ENCODE measurements at places on chromosomes 5 and 9. TPM values are rescaled to one million over a fixed set of nuclear protein-coding genes. Genes with fewer than 3 reads are reported as not detected.

GRCh38 chr9:117734523-117735314 lies 30.5 kb downstream of the TLR4 start:
- H3K27ac ChIP-seq, result no peak overlapping the region
- no peak overlapping the region for H3K4me3 ChIP-seq
- H3K36me3 ChIP-seq, result no peaks in the 10 kb centered on the region
- DNase-seq, result no peak
- H3K4me1 ChIP-seq, result 0 out of 2 replicates have a peak, but pooled peaks cover 2% of the 10 kb centered on the region

- H3K4me3 ChIP-seq, result no peak overlapping the region
- H3K4me1 ChIP-seq, result no peaks in the 10 kb centered on the region
- no peak overlapping the region for H3K27ac ChIP-seq
Measured at GRCh38 chr5:54403885-54404416, 51.5 kb upstream of the HSPB3 start.

DNA sequence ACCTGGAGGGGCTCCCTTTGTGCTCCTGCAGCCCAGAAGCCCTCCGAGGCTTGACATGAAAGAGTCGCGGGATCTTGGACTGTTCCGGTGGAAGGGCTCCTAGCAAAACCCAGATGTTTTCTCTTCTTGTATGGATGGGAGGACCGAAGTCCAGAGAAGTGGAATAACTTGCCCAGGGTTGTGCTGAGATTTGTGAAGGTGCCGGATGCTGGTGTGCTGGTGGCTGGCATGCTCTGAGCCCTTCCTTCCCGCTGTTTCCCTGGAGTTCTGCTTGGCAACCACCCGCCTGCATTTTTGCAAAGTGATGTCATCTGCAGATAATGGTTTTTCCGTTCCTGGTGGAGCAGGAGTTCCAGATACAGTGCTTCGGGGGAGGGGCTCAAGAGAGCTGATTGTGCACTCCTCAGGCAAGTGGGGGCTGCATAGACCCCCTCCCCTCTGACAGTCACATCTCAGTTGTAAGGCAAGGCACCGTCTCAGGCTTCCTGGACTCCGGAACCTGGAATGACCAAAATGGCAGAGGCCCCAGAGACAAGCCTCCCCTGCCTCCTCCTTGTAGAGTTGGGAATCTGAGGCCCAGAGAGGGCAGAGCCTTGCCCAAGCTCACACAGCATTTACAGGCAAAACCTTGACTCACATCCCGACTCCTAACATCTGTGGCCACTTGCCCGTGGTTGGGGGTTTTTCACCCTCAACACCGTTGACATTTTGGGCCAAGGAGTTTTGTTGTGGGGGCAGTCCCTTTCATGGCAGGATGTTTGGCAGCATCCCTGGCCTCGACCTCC lies 157.0 kb downstream of the RGS3 start:
- H3K27me3 ChIP-seq, result no peaks in the 10 kb centered on the region
- no peaks in the 10 kb centered on the region for H3K36me3 ChIP-seq
- peak; percentile 81 for DNase-seq
- H3K27ac ChIP-seq, result no peak overlapping the region
- no peak overlapping the region for H3K4me3 ChIP-seq

DNA sequence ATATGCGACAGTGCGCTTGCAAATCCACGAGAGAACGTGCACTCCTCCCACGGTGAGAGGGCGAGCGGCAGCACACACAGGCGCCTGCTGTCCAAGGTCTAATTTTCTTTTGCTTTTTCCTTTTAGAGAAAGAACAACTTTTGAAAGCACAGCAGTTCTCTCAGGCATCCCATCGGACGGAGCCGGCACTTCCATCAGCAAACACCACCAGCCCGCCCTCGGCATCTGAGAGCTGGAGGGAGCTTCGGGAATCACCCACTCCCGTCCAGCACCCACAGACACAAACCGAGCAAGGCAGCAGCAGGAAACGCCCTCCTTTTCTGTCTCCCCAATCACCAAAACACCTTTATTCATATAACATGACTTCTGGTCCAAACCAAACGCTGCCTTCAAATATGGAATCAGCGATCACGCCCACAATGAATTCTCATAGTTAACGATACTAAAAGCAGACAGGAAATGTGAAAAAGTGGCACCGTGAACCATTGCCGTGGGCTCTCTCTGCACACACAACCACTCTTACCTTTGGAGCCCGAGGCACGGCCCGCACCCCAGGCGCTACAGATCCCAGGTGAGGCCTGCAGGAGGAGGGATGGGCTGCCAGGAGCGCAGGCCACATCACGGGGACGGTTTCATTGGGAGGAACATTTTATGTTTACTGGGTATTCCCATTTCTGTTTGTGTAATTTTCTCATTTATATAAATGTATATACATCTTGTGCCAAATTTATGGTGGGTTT lies 14.2 kb downstream of the LPCAT1 start:
- H3K4me1 ChIP-seq, result peaks cover 14% of the 10 kb centered on the region
- H3K4me3 ChIP-seq, result no peak overlapping the region
- peaks cover 32% of the 10 kb centered on the region for H3K36me3 ChIP-seq
- peak; percentile 20 for DNase-seq
- no peak overlapping the region for H3K27ac ChIP-seq

DNA sequence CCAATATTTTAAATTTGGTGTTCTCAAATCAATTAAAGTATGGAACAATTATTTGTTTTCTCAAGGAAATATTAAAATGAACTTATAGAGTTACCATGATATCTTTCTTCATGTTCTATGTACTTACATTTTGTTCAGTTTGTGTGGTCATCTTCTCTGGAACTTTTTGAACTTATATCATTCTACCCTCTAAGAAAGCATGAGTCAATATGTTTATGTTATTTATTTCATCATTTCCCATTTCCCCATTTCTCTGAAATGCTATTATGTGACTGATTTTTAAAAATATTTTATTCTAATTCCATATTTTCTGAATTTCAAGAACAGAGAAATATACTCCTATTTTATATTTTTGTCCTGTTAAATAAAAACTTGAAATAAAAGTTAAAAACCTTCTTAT lies 123.5 kb upstream of the ACOT12 start:
- H3K36me3 ChIP-seq, result no peaks in the 10 kb centered on the region
- H3K4me3 ChIP-seq, result no peak overlapping the region
- H3K4me1 ChIP-seq, result no peaks in the 10 kb centered on the region
- DNase-seq, result no peak
- no peak overlapping the region for H3K27ac ChIP-seq
- H3K27me3 ChIP-seq, result no peaks in the 10 kb centered on the region

- H3K27me3 ChIP-seq, result no peaks in the 10 kb centered on the region
- no peaks in the 10 kb centered on the region for H3K36me3 ChIP-seq
- H3K27ac ChIP-seq, result no peak overlapping the region
- DNase-seq, result no peak
- no peaks in the 10 kb centered on the region for H3K4me1 ChIP-seq
- peak overlapping the region; percentile 56 for H3K4me3 ChIP-seq
Measured at GRCh38 chr9:93059011-93059714, 662 bp downstream of the SUSD3 start.

GRCh38 chr9:88587885-88588649 lies 53.1 kb downstream of the NXNL2 start:
- H3K27ac ChIP-seq, result no peak overlapping the region
- no peaks in the 10 kb centered on the region for H3K4me1 ChIP-seq
- DNase-seq, result no peak
- H3K4me3 ChIP-seq, result no peak overlapping the region
- H3K27me3 ChIP-seq, result no peaks in the 10 kb centered on the region

DNA sequence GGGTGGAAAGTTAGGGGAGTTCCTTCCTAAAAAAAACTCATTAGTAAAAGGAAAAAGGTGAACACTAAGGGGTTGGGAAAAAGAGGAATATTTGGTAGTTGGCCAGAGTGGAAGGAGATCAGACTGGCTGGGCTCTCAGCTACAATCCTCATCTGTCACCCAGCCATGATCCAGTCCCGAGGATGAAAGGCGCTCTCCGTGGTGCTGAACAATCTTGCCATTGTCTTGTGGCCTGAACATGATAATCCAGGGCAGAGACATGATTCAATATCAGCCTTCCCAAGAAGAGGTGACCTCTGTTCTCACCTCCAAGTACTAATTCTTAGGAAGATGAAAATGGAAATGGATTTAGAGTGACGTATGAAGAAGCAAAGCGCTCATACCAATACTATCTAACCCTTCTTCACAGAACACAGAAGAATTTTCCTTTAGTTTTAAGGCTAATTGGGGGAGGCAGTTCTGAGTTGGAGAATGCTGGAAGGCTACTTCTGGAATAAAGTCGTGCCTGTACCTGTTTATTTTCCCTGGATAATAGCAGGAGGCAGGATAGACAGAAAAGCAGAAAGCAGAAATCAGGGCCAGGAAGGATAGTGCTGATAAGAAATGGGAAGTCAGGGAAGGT lies 36.6 kb upstream of the MYORG start:
- H3K27ac ChIP-seq, result no peak overlapping the region
- no peaks in the 10 kb centered on the region for H3K27me3 ChIP-seq
- no peak overlapping the region for H3K4me3 ChIP-seq
- DNase-seq, result peak; percentile 58
- H3K36me3 ChIP-seq, result no peaks in the 10 kb centered on the region

DNA sequence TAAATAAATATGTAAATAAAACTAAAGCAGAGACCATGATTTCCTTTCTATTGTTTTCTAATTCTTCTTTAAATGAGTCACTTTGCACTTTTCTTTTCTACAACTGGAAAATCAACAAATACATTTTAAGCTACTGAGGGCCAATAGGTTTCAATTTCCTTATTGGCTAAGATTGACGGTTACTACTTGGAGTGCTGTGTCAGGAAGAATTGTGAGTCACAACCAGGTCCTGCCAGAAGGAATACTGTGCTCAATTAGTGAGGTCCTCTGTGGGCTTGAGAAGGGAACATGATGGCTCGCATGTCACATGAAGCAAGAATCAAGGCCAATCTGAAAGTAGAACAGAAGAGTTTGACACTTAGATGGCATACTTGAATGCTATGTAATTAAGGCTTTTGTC lies 110.8 kb downstream of the HMHB1 start:
- no peaks in the 10 kb centered on the region for H3K36me3 ChIP-seq
- no peak for DNase-seq
- no peaks in the 10 kb centered on the region for H3K4me1 ChIP-seq

- peaks cover 7% of the 10 kb centered on the region for H3K4me1 ChIP-seq
- peak; percentile 83 for DNase-seq
- H3K27me3 ChIP-seq, result no peaks in the 10 kb centered on the region
- H3K27ac ChIP-seq, result no peak overlapping the region
Measured at GRCh38 chr9:14428781-14429230, 114.9 kb upstream of the NFIB start.

DNA sequence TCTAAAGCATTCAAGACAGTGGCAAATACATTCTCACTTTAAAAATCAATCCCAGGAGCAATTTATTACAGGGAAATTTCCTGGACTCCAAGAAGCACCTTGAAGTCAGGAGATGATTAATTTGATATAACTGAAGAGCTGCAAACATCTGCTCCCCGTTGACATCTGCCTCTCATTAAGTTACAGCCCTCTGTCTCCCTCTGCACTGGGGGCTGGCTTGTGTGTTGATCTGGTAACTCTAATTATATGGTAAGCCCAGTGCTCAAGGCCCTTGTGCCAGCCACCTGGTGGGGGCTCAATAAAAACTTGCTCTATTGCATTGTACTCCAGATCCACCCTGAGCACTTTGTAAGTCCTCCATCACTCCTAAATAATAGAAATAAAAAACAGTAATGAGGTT lies 131.1 kb upstream of the ZNF462 start:
- DNase-seq, result no peak
- H3K36me3 ChIP-seq, result no peaks in the 10 kb centered on the region
- no peaks in the 10 kb centered on the region for H3K27me3 ChIP-seq
- no peak overlapping the region for H3K4me3 ChIP-seq
- no peaks in the 10 kb centered on the region for H3K4me1 ChIP-seq

- H3K4me1 ChIP-seq, result no peaks in the 10 kb centered on the region
- H3K27ac ChIP-seq, result no peak overlapping the region
- no peaks in the 10 kb centered on the region for H3K27me3 ChIP-seq
- DNase-seq, result no peak
Measured at GRCh38 chr5:16437977-16438376, 27.6 kb downstream of the ZNF622 start.

- no peak for DNase-seq
- no peaks in the 10 kb centered on the region for H3K27me3 ChIP-seq
- no peaks in the 10 kb centered on the region for H3K4me1 ChIP-seq
- no peaks in the 10 kb centered on the region for H3K36me3 ChIP-seq
- H3K4me3 ChIP-seq, result no peak overlapping the region
Measured at GRCh38 chr5:7941692-7942091, 72.7 kb downstream of the MTRR start.

GRCh38 chr5:68515514-68515913 lies 300.0 kb downstream of the PIK3R1 start:
- H3K4me1 ChIP-seq, result peaks cover 8% of the 10 kb centered on the region
- H3K4me3 ChIP-seq, result no peak overlapping the region
- no peak overlapping the region for H3K27ac ChIP-seq
- H3K36me3 ChIP-seq, result no peaks in the 10 kb centered on the region
- H3K27me3 ChIP-seq, result no peaks in the 10 kb centered on the region

DNA sequence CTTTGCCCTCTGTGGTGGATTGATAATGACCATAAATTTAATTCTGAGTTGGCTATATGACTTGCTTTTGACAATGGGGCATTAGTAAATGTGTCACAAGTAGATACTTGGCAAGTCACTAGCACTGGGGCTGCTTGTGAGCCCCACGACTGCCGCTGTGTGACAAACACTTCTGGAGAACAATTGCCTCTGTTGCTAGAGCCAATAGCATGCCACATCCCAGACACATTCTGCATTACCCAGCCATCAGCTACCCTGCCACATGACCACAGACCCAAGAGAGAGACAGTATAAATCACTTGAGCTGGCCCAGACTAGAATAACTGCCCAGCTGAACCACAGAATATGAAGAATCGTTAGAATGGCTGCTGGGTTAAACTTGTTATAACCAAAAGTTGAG lies 753.2 kb upstream of the DMAC1 start:
- H3K27me3 ChIP-seq, result no peaks in the 10 kb centered on the region
- DNase-seq, result no peak
- no peaks in the 10 kb centered on the region for H3K36me3 ChIP-seq
- no peaks in the 10 kb centered on the region for H3K4me1 ChIP-seq
- no peak overlapping the region for H3K27ac ChIP-seq

Gene SYNPO
- 1.7 TPM for total RNA-seq

Gene SLC36A2
- 0.07 TPM for total RNA-seq
